ENCODE measurements at places on chromosomes 3 and 15.
A peak's percentile ranks its signal among the peaks of the same experiment; 100 is the strongest.

- no peak for DNase-seq
Observed at GRCh38 chr15:43215961-43216360, 4.9 kb downstream of the EPB42 start.

DNA sequence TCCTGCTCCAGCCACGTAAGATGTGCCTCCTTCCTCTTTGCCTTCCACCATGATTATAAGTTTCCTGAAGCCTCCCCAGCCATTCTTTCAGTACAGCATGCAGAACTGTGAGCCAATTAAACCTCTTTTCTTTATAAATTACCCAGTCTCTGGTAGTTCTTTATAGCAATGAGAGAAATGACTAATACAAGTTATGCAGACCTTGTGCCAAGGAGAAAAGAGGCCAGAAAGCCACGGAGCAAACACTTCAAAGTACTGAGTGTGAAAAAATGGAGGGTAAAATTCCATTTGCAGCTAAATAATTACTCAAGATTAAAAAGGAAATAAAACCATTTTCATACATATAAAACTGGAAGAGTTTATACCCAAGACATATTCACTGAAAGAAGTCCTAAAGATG, 213.6 kb upstream of the LINGO1 start:
- DNase-seq, result no peak

DNA sequence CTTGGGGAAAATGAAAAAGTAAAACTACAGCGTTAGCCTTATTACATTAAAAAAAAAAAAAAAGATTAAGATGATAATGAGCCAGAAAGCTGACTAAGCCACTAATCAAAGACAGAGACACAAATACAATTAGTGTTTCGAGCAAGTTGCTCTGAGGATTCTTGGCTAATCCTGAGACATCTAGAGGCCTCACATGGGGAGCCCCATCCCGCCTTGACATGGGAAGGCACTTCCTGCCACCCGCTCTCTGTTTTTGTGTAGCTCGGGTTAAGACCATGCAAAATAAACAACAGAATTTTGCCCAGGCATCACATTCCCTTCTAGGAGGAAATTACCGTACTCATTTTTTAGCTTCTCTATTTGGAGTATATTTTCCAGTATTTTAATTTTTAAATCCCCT, 15.3 kb downstream of the HESX1 start:
- no peak for DNase-seq

GRCh38 chr3:137792626-137793271, 28.6 kb downstream of the SOX14 start:
- DNase-seq, result peak; percentile 25

DNA sequence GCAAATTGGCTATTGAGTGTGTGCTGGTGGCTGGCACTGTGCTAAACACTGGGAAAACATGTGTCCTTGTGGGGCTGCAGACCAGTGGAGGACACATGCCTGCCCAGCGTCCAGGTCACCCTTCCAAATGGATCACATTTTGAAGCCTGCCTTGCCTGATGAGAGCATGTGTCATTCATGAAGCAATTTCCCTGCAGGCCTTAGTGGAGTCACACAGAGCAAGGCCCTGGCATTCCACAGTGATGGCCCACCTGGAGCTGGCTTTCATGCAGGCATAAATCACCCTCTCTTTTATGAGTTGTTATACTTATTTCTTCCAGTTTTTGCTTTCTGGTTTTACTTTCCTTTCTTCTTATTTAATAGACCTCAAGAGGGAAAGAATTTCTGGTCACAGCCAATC, 219.5 kb downstream of the EPHB1 start:
- no peak for DNase-seq

- DNase-seq, result peak; percentile 43
Observed at GRCh38 chr15:91224755-91225380, 124.8 kb downstream of the SV2B start.

DNA sequence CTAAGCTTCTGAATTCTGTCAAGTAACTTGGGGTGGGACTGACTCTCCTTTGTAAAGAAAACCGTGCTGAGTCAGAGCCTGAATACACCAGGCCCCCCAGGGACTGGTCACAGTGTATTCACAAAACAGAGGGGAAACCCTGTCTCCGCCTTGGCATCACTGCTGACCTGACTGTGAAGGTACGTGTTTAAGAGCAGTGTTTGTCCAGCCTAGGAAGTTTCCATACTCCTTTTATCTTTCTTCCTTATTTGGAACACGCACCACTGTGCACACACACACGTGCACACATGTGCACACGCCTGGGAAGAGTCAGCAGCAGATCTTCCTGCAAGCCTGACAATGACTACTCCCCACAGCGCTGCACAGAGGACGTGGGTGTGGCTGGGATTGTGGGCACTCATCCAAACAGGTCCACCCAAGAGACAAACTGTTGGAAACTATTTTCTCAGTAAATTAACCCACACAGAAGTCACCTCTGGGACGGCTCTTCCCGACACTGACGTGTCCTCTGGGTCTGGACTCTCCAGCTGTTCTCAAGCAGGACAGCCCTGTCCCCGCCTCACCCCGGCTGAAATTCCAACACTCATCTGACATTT, 87.7 kb downstream of the ATP10A start:
- DNase-seq, result no peak

DNA sequence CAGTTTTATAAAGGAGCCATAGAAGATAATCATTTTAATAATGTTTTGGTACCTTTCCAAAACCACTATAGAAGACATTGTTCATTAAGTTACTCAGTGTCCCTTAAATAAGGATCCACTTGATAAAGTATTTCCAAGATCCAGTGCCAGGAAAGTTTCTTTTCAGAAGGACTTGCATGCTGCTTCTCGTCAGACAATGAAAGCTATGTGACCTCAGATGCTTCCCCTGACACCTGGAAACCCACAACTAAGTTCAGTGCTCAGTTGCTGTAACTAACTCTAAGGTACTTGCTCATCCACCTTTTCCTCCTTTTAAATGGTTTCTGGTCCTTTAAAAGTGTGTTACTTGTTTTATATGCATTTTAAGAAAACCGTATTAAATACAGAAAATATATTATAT, 7.3 kb downstream of the SSR3 start:
- DNase-seq, result no peak

GRCh38 chr3:133426721-133427120, 26.9 kb downstream of the BFSP2 start:
- DNase-seq, result no peak

- DNase-seq, result peak; percentile 97
Observed at GRCh38 chr3:50600841-50601591, 10.6 kb downstream of the CISH start.

- DNase-seq, result no peak
Observed at GRCh38 chr15:98901434-98902072, 106.0 kb downstream of the PGPEP1L start.

- DNase-seq, result no peak
Observed at GRCh38 chr3:11362600-11362999, 90.4 kb downstream of the ATG7 start.

DNA sequence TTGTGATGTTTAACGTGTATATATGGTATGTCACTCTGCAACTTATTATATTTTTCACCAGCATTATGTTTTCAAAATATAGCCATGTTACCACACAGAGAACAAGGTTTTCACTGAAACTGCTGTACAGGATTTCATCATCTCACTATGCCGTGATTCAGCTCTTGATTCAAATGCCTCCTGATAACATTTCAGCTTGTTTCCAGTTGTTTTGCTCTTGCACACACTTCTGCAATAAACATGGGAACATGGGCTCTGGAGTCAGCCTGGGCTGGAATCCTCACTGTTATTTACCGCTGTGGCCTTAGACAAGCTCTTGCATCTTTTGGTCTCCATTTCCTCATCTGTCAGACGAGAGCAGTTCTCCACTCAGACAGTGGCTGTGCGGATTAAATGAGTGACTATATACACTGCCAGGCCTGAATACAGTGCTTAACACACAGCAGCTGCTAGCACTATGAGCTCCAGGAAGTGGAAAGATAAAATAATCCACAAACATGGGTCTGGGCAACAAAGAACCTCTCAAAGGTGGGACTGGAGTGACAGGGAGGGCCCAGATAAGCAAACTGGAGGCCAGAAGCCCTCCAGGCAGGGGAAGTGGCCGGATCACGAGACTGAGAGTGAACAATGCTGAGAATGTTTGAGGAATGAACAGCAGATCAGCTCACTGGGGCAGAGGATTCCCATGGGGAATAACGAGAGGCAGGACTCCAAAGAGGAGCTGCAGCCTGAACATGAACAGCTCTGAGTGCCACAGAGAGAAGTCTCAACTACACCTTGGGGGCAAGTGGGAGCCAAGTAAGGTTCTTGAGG, 17.7 kb downstream of the NTRK3 start:
- no peak for DNase-seq

DNA sequence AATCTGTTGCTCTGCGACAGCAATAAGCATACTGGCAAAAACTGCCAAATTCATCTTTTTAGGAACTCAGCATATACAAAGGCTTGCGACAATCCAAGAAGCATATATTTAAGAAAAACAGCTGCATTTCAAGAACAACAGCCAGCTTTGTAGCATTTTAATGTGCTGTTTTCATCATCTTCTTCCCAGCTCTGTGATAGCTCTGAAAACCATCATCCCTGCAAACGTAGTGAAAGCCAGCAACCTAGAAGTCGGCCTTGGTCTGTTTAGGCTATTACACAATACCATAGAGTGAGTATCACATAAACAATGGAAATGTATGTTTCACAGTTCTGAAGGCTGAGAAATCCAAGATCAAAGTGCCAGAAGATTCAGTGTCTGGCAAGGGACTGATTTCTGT, 187.5 kb downstream of the NAALADL2 start:
- no peak for DNase-seq
